ENCODE measurements at places on chromosomes 11 and 22. TPM values are rescaled to one million over a fixed set of nuclear protein-coding genes. Genes with fewer than 3 reads are reported as not detected.

The PUS3 gene
- total RNA-seq, result 9.6 TPM

The PRODH gene
- 11.5 TPM for total RNA-seq

The MYOD1 gene
- total RNA-seq, result not detected

DNA sequence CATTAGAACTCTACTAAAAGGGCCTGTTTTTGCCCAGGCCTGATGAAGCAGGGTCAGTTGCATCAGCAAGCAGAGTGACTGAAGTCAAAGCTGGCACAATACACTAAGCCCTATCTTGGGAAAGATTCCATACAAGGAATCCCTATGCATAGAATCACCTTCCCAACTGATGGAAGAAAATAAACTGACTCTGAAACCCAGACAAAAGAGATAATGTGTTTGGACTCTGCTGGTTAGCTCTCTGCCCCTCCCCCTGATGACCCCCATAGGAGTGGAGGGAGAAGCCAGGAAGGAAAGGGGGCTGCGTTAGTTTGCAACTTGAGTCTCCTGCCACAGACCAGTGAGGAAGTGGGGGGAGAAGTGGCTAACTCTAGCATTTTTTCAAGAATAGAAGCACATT, 32.9 kb downstream of the GALNT18 start:
- DNase-seq, result no peak

DNA sequence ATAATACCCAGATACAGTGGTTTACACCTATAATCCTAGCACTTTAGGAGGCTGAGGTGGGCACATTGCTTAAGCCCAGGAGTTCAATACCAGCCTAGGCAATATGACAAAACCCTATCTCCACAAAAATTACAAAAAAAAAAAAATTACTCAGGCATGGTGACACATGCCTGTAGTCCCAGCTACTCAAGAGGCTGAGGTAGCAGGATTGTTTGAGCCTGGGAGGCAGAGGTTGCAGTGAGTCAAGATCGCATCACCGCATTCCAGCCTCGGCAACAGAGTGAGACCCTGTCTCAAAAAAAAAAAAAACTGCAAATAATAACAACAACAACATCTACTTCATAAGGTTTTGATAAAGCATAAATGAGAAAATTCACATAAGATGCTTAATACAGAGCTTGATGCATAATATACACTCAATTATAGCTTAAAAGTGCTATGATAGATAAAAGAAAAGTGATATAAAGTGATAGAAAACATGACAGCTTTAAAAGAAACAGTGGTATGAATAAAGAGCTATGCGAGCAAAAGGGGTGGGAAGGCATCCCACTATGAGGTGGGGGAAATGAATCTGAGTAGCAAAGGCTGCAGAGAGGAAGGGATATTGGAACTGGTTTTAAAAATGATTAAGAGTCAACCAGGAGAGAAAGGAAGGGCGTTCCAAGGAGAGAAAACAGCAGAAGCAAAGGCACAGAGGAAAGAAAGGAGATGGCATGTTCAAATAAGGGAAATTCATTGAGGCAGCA, 197.6 kb downstream of the KIF18A start:
- DNase-seq, result no peak

The PPFIA1 gene
- 29.3 TPM for total RNA-seq

DNA sequence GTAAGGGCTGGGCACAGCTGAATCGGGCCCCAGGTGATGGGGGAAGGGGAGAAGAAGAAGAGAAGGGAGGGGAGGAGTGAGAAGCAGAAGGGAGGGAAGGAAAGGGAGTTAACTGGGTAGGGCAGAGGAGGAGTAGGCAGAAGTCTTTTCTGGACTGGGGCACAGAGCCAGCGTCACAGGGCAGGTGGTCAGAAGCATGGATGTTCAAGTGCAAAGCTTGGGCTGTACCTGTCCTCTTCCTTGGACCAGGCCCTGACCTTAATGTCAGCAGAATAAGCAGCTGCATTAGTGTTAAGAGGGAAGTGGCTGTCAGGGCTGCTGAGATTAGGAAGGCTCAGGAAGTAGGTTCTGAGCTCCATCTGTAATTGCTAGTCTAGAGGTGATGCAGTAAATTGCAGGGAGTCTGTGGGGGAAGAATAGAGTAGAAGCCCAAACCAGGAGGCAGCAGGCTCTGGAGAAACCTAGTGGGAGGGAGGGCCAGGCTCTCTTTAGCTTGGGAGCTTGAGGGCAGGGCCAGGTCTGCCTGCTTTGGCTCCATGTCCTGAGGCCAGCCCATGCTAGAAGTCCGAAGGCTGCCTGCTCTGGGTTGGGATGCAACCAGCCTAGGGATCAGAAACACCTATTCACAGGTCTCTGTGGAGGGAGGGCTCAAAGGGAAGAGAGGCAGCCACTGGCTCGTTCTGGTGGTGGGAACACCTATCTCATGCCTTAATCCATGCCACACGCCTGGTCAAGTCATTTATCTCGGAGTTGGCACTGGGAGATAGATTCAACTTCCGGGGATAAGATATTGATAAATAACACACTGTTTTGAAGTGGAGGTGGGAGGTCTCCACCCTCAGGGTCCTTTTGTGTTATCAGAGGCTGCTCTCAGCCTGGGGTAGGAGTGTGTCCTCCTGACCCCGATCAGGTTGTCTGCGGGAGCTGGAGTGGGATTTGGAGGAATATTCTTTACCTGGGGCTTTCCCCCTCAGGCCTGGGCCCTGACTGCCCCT, 1.7 kb upstream of the UCP3 start:
- DNase-seq, result no peak

DNA sequence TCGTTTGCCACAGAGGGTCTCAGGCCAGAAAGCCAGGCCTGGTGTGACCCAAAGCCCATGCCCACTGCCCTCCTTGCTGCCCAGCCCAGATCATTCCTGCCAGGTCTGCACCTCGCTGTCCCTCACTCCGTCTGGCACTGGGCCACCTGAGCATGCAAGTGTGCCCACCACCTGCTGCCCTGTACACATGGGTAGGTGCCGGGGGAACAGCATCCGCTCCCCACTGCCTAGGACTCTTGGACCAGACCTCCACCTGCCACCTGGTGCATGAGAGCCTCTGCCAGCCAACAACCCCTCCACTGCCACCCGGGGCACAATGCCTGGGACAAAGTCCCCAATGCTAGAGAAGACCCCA, 12.5 kb downstream of the MGAT3 start:
- no peak for DNase-seq

- DNase-seq, result no peak
These were observed 58.5 kb upstream of the PARVA start for GRCh38 chr11:12318791-12319438.

- peak; percentile 66 for DNase-seq
These were observed 172.5 kb downstream of the TBC1D22A start for GRCh38 chr22:46934746-46935491.

The HRAS gene
- 13.0 TPM for total RNA-seq

DNA sequence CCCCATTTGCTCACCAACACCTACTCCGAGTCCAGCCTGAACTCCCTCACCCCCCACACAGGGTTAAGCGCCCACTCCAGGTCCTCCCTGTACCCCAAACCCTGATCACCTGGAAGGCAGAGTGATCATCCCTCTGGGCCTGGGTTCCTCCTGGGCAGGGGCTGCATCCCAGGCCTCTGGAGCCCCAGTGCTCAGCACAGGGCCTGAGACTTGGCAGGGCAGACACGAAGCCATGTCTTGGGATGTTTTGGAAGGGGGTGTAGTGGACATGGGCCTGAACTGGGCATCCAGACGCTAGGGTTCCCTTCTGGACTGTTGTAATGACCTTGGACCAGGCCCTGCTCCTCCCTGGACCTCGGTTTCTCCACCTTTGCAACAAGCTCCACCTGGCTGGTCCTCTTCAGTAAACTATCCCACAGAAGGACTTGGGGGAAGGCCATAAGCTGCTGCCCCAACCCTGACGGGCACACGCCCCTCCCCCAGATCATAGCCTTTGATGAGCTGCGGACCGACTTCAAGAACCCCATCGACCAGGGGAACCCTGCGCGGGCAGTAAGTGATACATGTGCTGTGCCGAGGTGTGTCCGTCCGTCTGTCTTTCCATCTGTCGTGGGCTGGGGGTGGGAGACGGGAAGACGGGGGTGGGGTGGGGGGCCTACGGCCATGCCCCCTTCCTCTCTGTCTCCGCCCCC, 3.9 kb downstream of the CNIH2 start:
- no peak for DNase-seq

DNA sequence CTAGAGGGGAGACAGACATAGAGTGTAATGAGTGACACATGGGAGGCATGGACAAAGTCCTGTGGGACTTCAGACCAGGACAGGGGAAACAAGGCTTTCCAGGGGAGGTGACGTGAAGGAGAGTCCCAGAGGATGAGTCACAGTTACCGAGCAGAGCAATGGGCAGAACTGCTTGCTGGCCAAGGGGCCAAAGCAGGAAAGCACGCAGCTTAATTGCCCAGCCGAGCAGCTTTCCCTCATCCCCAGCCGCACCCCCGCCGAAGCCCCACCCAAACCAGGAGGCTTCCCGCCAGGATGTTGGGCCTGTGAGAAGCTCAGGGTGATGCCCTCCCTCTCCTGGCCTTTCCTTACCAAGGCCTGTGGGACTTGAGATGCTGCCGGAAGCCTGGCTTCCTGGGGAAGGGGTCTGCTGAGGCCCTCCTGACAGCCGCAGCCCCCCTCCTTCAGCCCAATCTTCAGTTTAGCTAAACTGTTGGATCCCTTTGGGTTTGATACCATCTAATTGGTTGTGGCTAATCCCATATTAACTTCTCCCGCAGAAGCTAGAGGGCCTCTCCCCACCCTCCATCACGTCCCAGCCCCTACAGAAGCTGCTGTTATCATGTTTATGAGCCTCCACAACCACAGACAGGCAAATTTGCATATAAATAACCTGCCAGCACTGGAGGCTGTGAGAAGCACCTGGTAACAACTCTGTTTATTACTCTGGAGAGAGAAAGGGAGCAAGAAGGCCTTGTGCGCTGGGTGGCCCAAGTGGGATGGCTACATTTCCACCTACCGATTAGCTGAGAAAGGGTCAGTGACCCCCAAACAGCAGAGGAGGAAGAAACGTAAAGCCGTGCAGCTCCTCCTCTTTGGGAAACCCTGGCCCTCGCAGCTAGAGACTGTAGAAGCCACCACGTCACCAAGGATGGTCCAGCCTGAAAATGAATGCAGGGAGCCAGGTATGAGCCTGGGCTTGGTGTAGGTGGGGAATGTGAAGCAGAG, 80.0 kb downstream of the TRIM29 start:
- no peak for DNase-seq

DNA sequence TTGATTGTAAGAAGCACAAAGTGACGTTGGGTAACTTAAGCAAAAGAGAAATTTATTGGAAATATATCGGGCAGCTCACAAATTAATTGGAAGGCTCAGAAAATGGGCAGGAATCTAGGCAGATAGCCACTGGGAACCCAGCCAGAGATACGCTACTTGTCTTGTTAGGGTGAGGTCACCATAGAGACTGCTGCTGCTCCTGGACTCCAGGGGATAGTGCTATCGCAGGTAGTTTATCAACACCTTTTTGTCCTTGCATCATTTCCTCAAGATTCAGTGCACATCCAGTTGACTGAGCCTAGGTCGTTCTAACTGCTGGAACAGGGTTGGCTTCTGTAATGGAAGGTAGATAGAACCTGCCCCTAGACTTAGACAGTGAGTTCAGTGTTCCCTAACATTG, 19.6 kb downstream of the AMOTL1 start:
- peak; percentile 79 for DNase-seq

The CFAP300 gene
- not detected for total RNA-seq

The BBOX1 gene
- not detected for total RNA-seq

Data from body of pancreas (tissue), 4 donors.